ENCODE measurements at places on chromosomes 4 and X.
A peak's percentile ranks its signal among the peaks of the same experiment; 100 is the strongest.

DNA sequence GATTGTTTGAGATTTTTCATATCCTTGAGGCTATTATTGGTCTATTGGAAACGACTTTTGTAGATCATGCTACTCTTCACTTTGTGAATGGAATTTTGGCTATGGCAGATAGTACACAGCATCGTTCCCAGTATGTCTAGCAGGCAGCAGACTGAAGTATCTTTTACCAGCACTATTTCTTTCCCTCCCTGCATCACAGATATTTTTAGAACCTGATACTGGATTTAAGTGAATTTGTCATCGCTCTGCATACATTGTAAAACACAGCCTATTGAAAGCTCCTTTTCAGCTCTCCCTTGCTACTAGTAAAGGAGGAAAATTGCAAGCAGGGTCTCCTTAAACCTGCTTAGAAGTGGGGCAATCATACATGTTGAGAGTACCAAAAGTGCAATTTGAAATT lies 133.6 kb downstream of the LUZP4 start:
- DNase-seq: no peak

- no peak for DNase-seq
Observed at GRCh38 chrX:43016021-43016420, 238.1 kb upstream of the PPP1R2C start.

DNA sequence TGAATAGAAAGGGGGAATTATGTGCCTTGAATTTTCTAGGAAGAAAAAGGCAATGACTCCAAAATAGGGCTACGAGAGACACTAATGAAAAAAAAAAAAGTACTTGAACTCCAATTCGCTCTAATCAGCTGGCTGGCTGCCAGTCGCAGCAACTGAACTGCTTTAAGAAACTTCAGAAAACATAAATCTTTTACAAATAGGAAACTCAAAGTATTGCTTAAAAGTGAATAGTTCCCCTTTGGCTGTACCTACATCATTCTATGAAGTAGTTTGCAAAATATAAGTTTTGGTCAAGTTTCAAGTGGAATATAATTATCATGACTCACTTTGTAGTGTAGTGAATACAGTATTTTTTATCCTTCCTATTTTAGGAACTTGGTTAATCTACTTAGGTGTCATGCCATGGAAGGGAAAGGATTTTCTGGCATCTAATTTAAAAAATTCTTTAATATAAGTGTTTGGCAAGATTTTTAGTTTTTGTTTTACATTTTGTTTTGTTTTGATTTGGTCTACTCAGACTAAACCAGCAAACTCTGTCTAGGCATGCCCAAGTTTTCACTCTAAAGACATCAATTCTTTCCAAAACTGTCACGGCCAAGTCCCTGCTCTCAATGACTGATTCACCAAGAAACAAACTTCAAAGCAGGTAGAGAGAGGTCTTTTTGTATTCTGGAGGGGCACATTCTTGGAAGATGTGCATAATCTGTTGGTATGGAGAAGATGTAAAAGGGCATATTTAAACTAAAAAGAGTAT lies 382.4 kb upstream of the GALNT7 start:
- peak; percentile 34 for DNase-seq

DNA sequence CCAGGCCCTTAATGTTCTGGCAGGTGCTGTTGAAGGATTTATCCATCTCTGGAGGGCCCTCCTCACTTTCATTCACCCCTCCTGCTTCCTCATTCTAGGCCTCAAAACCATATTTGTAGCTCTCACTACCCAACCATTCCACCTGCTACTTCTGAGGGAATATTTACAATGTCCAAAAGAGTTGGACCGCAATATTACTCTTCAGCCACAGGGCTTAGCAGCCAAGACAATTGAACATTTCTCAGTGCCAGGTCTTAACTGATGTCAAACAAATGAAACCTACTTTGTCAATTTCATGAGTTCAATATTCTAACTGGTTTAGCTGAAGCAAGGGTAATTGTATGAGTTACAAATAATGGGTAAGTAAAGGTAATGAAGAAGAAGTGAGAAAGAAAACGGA lies 113.2 kb downstream of the ENOX2 start:
- DNase-seq: no peak

GRCh38 chr4:128307123-128307571 lies 19.5 kb upstream of the PGRMC2 start:
- DNase-seq: no peak

- DNase-seq: no peak
Observed at GRCh38 chr4:104815665-104816064, 321.0 kb upstream of the CXXC4 start.

DNA sequence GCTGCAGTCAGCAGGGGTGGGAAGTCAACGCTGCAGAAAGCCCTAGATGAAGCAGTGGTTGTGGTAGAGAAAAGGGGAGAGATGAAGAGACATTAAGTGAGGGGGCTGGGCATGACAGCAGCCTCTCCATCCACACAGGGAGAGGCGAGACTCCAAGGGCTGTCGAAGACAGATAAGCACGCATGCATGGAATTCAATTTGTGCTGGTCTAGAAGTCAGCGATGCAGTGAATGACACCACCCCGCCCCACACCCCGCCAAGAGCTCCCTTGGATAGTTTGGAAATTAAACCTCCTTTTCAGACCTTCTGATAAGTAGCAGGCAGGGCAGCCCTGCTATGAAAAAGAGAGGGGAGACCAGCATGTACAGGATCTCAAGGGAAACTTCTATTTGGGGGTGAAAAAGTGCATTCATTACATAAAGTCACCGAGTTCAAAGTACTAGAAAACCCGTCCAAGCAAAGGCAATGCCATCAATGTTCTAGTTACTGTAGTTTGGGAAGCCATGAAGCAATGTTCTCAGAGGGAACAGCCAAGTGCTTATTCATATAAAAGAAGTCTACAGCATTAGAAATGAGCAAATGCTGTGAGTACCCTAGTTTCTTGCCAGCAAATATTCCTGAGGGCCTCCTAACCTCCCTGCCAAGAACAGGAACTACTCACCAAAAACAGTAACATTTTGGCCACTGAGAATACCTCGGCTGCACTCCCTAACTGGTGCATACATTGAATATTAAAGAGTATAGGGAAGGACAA lies 152.3 kb upstream of the ANXA10 start:
- DNase-seq: no peak

DNA sequence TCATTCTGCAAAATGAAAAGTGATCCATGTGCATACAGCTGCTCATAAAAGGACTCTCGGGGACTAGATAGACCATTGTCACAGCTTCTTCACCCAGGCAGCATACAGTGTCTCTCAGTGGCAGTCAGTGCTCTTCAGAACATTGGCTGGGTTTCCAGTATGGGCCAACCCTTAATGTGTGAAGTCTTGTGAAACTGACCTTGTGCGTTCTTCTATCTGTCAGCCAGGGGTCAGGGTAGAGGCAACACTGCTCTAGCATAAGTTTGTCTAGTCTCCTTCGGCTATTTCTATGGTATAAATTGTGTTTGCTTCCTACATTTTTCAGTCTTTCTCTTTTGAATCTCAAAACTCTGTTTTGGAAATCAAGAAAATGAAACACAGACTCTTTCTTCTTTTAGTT lies 37.0 kb upstream of the SMIM31 start:
- DNase-seq: no peak

DNA sequence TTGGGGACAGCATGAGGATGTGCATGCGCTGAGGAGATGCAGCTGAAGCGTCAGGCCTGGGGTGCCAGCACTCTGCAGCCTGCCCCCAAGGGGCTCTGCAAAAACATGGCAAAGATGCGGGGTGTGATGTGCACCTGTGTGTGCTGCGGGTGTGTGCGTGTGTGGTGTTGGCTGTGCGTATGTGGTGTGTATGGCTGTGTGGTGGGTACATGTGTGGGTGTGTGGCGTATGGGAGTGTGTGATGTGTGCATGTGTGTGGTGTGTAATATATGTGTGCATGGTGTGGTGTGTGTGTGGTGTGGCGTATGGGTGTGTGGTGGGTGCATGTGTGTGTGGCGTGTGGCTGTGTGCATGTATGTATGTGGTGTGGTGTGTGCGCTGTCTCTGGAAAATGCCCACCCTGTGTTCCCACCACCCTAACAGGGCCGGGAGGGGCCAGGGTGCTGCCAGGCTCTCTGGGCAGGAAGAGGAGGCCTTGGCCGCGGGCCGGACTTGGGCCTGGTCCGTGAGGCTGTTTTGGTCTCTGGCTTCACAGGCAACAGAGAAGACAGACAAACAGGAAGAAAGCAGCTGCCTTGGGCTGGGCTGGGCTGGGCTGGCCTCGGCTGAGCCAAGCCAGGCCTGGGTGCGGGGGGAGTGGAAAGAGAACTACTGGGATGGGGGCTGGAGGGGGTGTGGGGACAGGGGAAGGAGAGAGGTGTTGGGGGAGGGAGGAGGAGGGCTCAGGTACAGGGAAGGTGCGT lies 1.1 kb upstream of the AVPR2 start:
- no peak for DNase-seq

DNA sequence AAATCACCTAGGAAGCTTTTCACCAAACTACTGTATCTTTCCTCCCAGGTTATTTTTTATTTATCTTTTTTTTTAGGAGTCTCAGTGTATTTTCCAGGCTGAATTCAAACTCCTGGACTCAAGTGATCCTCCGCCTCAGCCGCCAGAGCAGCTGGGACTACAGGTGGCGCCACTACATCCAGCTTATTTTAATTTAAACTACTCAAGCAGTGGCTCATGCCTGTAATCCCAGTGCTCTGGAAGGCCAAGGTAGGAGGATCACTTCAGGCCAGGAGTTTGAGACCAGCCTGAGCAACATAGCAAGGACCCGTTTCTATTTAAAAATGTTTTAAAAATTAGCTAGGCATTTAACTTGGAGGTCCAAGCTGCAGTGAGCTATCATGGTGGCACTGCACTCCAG lies 37.8 kb downstream of the LEF1 start:
- DNase-seq: no peak

Measured in CD4-positive, alpha-beta T cell treated with Interferon gamma for 1 hour (primary cell).